ENCODE measurements at places on chromosomes 4 and X. TPM values are rescaled to one million over a fixed set of nuclear protein-coding genes. Genes with fewer than 3 reads are reported as not detected.

MGARP gene
- total RNA-seq, result 0.36 TPM

MAGEE1 gene
- total RNA-seq, result 3.9 TPM

TMEM255A gene
- total RNA-seq, result 0.72 TPM

DNA sequence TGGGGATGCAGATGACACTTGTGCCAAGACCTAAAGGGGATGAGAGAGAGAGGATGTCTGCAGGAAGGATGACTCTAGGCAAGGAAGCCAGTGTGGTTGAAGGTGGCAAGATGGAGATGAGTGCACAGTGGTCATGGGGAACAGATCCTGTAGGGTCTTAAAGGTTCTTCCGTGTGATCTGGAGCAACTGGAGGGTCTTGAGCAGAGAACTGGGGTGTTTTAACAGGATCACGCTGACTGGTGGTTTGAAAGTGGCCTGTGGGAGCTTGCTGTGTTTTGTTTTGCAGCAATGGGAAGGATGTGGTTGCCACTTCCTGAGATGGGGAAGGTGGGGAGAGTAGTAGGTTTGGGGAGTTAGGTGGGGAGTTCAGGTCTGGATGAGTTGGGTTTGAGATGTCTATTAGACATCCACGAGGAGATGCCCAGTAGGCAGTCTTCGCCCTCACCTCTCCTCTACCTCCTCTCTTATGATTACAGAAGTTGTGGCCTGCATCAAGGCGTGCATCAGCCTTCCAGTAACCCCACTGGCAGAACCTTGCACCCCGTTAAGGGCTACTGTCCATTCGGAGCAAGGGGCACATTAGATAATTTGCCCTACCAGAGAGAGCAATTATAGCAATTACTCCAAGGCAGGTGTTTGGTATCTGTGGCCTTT lies 1.4 kb upstream of the STBD1 start:
- DNase-seq, result no peak

- no peak for DNase-seq
These were observed 605.5 kb downstream of the MID1IP1 start for GRCh38 chrX:39406799-39407198.

DNA sequence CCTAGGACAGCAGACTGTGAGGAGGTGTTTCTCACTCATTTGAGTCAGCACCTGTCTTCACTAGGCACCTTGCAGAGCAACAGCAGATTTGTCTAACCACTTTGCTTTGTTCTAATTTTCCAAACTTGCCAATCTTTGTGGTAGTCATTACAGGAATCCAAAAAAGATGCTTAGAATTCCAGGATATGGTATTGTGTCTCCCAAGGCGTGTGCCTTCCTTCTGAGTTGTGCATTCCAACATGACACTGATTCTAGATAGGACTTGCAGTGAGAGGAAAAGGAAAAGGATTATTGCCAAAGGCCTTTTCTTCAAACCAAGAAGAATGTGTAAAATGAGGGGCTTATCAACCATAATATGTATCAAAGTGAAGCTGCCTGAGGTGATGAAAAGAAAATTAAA lies 126.2 kb downstream of the MAPK10 start:
- no peak for DNase-seq

DNA sequence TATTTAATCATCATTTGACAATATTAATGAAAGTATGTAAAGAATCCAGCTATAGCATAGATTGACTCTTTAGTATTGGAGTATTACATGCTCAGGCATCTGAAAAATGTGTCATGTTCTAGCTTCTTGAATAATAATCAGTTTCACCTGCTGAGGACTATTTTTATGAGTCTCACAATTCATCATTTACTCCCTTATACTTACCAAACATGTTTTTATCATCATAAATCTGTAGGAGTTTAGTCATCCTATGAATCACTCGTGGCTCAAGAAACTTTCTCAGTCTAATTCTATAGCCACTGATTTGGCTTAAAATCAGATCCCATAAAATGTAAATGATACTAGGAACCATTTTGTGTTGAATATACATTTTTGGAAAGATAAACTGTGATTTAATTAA lies 1616.1 kb downstream of the C4orf33 start:
- DNase-seq, result no peak
